ENCODE measurements at places on chromosomes 13 and 19. TPM values are rescaled to one million over a fixed set of nuclear protein-coding genes. Genes with fewer than 3 reads are reported as not detected.

ZNF69 gene
- 1.4 TPM for total RNA-seq

PRR36 gene
- not detected for total RNA-seq

RDH8 gene
- not detected for total RNA-seq

HIPK4 gene
- total RNA-seq: not detected

ZFP28 gene
- 9.2 TPM for total RNA-seq

MCF2L gene
- total RNA-seq: 0.07 TPM

SIGLEC12 gene
- not detected for total RNA-seq

ZNF527 gene
- 5.2 TPM for total RNA-seq

NLRP4 gene
- not detected for total RNA-seq

LIM2 gene
- not detected for total RNA-seq

ZNF433 gene
- total RNA-seq: 4.5 TPM

FAM216B gene
- total RNA-seq: not detected

PTH2 gene
- not detected for total RNA-seq

SMIM44 gene
- total RNA-seq: not detected

SH2D3A gene
- not detected for total RNA-seq

C1QTNF9 gene
- total RNA-seq: not detected

SAE1 gene
- total RNA-seq: 209 TPM

C2CD4C gene
- 0.29 TPM for total RNA-seq

GIPC3 gene
- total RNA-seq: 0.79 TPM

CALR gene
- total RNA-seq: 1,763 TPM

P2RY11 gene
- 2.3 TPM for total RNA-seq

SYNE4 gene
- 0.14 TPM for total RNA-seq

POU4F1 gene
- total RNA-seq: 12.3 TPM

DCT gene
- not detected for total RNA-seq

SMAD9 gene
- 8.3 TPM for total RNA-seq

RASIP1 gene
- 82.9 TPM for total RNA-seq

IZUMO2 gene
- not detected for total RNA-seq
